ENCODE measurements at places on chromosomes 5 and 9. TPM values are rescaled to one million over a fixed set of nuclear protein-coding genes. Genes with fewer than 3 reads are reported as not detected.

The ZDHHC21 gene
- 21.6 TPM for total RNA-seq

The TEK gene
- 0.26 TPM for total RNA-seq

The IGIP gene
- 5.9 TPM for total RNA-seq

The GABRA6 gene
- total RNA-seq: not detected

The KIF4B gene
- total RNA-seq: 0.13 TPM

The TAS2R1 gene
- total RNA-seq: not detected

The CCL28 gene
- total RNA-seq: 1.0 TPM

The OBP2B gene
- total RNA-seq: not detected

The LCN15 gene
- not detected for total RNA-seq

The SHISAL2B gene
- not detected for total RNA-seq

The RORB gene
- total RNA-seq: under 0.01 TPM

The MCCC2 gene
- total RNA-seq: 19.3 TPM

The KIF20A gene
- total RNA-seq: under 0.01 TPM

The PAPPA gene
- total RNA-seq: 1.3 TPM

The HNRNPK gene
- 485 TPM for total RNA-seq

The SLC34A1 gene
- not detected for total RNA-seq

The PCDHB8 gene
- under 0.01 TPM for total RNA-seq

The PCDHGB7 gene
- 3.3 TPM for total RNA-seq

The WDR38 gene
- total RNA-seq: not detected

The ABCA1 gene
- 34.2 TPM for total RNA-seq

The SLC4A9 gene
- not detected for total RNA-seq

The ANKDD1B gene
- 1.9 TPM for total RNA-seq
